ENCODE measurements at places on chromosomes 3 and 15.

DNA sequence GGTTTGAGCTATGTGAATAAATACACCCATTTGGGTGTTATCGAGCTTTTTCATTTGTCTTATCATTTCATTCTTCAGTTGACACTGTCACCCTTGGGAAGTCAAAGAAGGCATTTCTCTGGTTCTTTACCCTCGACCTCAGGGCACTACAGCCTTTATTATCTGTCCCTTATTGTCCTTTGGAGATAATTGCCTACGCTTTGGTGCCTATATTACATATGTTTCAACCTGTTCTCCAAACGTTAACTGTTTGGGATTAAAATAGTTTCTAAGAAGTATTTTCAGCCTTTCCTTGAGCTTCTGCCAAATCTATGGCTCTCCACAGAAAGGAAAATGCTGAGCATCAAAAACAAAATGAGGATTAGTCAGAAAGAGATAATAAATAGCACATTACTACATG, 395.4 kb upstream of the ADAMTS9 start:
- DNase-seq = no peak

DNA sequence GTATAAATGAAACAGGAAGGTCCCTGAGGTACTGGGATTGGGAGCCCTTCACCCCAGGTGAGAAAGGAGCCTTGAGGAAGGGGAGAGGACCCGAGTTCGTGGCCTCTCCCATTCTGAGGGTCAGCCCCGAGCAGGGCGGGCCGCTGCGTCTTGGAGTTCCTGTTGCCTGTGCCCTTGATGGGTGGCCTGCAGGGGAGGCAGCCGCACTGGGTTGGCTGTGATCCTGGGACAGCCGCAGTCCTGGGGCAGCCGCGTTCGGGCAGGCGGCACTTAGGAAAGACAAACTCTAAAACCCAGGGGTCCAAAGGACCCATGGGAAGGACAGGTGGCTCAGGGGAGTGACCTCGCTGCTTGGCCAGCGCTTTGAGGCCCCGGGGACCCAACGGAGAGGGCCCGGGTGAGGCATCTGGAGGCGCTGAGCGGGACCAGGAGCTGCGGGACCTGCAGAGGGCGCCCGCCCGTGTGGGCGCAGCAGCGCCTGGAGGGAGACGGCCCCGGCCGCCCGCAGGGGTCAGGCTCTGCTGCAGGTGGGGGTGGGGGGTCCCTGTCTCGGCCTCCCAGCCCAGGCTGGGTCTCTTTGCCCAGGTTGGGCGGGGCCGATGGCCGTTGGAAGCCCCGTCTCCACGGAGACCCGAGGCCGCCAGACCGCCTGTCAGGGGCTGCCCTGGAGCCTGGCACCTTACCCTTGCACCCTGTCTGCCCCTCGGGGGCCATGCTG, 65.1 kb downstream of the HMCES start:
- no peak for DNase-seq

- peak; percentile 84 for DNase-seq
Observed at GRCh38 chr15:85330901-85331588, 49.4 kb upstream of the AKAP13 start.

- DNase-seq = no peak
Observed at GRCh38 chr15:36887214-36887961, 213.0 kb downstream of the MEIS2 start.

GRCh38 chr3:142975316-142975995, 12.0 kb upstream of the PAQR9 start:
- no peak for DNase-seq

DNA sequence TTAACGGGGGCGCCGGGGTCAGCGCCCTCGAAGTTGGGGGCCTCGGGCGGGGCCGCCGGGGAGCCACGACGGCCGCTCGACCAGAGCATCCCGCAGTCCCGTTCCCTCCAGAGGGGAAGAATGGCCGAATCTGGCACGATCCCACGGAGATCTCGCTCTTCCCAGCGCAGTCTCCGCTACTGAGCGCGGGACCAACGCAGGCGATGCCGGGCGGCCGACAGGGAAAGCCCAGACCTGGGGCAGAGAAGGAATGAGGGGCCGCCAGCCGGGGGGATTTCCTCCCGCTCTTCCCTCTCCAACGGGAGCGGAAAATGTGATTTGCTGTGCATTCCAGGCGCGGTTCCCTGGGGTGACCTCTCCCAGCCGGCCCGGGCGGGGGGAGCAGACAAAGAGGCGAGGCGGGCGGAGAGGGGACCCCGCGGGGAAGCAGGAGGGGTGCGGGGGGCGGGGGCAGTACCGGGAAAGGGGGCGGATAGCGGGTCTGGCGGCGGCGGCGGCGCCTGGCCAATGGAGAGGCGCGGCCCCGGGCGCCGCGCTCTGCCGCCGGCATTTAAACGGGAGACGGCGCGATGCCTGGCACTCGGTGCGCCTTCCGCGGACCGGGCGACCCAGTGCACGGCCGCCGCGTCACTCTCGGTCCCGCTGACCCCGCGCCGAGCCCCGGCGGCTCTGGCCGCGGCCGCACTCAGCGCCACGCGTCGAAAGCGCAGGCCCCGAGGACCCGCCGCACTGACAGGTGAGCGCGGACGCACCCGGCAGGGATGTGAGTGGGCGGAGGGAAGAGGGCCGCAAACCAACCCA, at the start of gene GREM1:
GREM1 (plus strand) TSS at position 579 of the 801 bp plus-strand sequence. CDS start 12,687 bp downstream, outside the sequence.
- DNase-seq = no peak

GRCh38 chr15:79769933-79770759, 126.7 kb downstream of the MTHFS start:
- DNase-seq = no peak

DNA sequence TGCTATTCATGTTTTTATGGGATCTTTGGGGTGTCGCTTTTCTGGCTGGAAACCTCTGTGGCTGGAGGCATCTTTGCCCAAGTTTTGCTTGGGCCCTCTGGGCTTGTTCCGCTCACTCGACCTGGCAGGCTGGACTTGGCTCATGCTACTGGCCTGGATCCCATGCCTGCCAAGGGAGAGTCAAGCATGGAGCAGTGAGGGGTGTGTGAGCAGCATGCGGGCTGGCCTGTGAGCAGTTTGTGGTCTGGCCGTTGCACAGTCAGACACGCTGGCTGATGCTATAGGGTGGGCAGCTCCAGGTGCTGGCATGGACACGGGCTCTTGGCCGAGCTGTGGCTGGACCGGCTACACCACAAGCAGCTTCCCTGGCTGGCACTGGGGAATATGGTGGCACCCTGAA, 491.1 kb downstream of the AGBL1 start:
- no peak for DNase-seq

DNA sequence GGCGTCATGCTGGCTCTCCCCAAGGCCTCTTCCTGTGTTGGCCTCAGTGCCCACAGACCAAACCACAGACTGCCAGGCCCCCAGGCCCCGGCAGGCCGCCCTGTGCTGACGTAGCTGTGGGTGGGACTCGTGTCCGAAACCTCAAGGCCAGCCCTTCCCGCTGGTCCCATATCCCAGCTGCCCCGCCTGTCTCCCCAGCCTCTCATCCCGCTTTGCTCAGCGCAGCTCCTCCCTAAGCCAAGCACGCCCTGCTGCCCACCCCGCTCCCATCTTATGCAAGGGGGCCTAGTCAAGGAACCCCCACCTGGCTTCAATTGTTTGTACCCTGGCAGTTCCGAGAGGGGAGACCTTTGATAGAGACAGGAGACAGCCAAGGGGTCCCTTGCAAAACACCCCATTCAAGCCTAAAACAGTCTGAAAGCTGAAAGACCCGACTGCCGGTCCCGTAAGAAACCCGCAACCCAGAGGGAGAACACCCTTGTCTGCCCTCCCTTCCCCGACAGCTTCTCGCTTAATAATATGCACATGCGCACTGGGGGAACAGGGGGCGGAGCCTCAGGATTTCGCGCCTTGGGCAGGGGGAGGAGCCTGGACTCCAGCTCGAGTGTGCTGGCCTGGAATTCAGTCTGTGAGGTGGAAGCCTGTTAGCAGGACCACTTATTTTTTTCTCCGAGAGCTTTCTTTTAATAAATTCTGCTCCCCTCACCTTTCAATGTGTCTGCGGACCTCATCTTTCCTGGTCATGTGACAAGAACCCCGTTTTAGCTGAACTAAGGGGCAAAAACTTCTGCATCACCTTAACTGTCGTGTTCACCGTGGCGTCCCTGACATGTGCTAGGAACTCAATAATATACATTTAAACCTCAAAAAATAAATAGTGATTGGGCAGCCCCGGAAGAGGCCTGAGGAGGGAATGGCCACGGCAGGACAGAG, 17.2 kb downstream of the TNFAIP8L3 start:
- DNase-seq = peak; percentile 33

- DNase-seq = peak; percentile 33
Observed at GRCh38 chr15:48285329-48286214, 45.7 kb upstream of the DUT start.

GRCh38 chr3:112083239-112083638, 3.0 kb upstream of the C3orf52 start:
- DNase-seq = no peak

GRCh38 chr15:34366271-34367065, 528 bp downstream of the LPCAT4 start:
- peak; percentile 49 for DNase-seq

DNA sequence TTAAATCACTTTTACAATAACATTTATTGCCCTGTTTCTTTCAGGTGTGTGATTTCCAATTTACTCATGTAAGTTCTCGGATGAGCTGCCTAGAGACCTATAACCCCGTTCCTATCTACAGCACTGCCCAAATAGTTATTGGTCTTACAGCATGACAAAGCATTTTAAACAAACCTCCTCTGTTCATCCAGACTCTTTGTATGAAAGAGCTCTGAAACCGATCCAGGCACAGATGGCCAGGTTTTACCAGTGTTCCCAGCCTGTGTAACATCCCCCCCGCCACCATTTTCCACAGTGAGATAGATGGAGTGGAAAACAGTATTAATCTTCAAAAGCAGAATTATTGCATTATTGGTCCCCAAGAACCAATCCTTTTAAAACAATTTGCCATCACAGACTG, 59.0 kb upstream of the SPTSSB start:
- DNase-seq = no peak

- DNase-seq = no peak
Observed at GRCh38 chr15:50166216-50166615, 15.8 kb upstream of the SLC27A2 start.

DNA sequence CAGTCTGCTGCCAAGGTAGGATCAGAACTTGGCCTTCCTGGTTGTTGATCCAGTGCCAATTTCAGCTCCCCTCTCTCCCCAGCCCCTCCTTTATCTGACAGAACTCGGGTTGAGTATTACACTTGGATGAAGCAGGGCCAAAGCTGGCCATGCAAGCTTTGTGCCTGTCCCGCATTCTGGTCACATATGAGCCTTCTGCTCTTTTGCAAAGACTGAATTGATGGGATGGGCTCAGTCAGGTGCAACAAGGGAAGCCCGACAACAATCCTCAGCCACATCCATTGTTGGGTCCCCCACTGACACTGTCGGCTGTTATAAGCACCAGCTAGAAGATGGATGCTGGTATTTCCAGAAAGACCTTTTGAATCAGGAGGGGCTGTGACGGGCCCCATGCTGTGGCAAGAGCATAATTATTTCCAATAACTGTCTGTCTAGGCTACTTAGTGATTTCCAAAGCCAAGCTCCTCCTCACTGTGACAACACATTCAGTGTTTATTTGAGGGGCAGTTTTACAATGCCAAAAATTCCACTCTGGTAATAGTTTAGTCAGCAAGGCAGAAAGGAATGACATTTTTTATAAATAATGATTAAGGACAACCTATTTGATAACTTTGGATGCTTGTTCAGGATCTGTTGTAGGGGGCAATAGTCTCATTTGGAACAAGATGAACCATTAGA, 146.8 kb upstream of the FRMD4B start:
- DNase-seq = no peak

DNA sequence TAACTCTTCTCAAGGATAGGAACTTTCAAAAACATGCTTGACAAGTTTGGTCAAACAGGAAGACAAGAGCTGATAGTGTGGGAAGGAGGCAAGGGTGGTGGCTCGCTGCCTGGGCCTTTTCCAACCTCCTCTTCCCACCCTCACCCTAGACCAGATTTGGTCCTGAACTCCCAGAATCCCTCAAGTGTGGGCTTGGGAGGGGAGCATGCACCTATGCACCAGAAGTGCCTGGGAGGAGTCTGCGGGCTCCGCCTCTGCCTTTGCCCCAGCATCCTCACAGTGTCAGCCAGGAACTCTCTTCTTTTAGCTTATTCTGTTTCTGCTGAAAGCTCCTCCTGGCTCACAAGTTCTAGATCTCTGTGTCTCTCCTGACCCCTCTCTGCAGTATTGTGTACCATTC, 126.2 kb upstream of the MRPS22 start:
- no peak for DNase-seq

DNA sequence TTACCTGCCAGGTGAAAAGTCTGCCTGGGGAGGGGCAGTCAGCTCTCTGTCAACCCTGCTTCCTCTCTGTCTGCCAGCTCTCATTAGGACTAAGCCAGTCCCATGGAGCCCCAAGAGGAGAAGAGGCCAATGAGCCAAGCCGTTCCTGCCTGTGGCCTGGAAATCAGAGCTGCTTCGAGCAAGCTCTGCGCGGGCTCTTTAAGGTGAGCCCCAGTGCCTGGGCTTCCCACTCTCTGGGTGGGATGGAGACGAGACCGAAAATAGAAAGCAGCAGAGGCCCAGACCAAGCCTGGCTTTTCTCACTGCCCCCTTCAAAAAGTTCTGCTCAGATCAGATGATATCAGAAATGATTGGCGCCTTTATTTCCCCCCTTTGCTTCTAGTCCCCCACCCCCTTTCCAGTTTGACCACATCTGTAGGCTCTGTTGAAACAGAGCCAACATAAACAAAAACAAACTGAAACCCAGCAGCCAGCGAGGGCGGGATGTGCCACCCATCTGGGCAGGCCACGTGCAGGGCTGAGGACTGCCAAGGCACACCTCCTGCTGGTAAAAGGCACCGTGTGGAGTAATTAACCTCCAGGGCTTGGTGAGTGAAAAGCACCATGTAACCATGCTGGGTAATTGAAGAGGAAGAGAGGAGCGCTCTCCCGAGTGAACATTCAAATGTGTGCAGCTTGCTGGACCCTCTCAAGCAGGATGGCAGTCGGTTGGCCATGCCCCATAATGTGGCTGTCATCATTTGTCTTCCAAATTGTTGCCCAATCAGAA, 471.0 kb upstream of the PROK2 start:
- peak; percentile 41 for DNase-seq

DNA sequence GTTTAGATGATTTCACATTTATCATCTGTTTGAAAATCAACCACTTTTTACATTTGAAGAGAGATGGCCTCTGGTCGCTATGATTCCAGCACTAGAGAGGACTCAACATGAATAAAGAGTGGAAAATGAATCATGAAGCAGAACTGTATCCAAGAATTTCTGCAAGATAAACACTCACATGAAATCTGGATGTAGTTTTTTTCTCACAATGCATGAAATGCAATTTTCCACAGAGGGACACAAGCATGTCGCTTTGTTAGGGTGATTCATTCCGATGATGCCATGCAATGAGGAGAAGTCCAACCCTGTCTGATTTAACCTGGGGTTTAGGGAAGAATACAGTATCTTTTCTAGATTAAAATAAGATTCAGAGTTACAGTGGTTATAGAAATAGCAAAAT, 50.4 kb upstream of the ADCY5 start:
- no peak for DNase-seq

DNA sequence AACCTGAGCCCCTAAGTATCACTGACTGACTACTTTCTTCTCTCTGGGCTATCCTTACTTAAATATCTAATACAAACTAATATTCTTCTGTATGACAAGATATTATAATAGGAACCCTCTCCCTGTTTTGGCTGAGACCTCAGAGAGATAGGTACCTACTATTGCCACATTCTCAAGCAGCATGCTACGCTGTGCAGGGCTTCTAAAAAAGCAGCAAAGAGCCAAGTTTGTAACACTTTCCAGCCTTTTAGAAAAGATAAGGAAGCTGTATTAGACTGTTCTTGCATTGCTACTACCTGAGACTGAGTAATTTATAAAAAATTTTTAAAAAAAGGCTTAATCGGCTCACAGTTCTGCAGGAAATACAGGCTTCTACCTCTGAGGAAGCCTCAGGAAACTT, 126.8 kb upstream of the ABI3BP start:
- no peak for DNase-seq

GRCh38 chr3:129984125-129984524, 9.6 kb downstream of the TRH start:
- no peak for DNase-seq
